ENCODE measurements at places on chromosomes 13 and 19.
A peak's percentile ranks its signal among the peaks of the same experiment; 100 is the strongest.

DNA sequence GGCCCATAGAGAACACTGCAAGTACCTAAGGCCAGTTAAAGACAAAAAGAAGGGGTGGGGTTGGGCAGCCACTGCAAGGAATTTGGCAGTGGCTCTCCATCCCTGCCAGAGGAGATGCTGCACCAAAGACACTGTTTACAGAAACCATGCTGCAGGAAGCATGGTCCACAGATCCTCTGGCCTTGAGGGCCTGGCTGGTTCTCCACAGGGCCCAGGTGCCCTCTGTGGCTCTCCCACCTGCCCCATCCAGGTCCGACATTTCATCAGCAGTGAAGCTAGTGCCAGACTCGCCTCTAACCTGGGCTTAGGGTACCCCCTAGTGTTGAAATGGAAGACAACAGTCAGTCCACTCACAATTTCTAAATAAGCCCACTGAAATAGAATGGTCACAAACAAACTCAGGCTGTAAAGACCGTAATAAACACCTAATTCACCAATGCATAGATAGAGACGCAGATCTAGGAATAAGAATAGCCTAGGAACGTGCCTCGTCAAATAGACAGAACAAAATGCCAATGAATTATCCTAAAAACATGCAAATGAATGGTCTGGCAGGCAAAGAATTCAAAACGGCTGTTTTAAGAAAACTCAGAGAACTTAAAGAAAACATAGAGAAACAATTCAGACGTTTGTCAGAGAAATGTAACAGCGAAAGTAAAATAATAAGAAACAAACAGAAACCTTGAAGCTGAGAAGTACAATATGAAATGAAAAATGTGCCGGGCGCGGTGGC is 23.3 kb downstream of the LYPD4 start:
- DNase-seq = peak; percentile 81

DNA sequence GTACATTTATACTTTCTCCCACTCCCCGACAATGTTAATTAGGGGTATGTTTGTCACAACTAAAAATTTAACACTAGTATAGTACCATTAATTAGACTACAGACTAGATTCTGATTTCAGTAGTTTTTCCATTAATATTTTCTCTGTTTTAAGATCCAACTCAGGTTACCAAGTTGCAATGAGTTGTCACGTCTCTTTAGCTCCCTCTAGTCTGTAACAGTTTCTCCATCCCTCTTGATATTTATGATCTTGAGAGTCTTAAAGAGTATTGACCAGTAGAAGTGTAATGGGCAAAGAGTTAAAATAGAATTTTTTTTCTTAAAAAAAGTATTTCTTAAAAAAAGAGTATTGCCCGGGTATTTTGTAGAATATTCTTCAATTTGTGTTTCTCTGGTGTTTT is 598.1 kb downstream of the TBC1D4 start:
- DNase-seq = no peak

DNA sequence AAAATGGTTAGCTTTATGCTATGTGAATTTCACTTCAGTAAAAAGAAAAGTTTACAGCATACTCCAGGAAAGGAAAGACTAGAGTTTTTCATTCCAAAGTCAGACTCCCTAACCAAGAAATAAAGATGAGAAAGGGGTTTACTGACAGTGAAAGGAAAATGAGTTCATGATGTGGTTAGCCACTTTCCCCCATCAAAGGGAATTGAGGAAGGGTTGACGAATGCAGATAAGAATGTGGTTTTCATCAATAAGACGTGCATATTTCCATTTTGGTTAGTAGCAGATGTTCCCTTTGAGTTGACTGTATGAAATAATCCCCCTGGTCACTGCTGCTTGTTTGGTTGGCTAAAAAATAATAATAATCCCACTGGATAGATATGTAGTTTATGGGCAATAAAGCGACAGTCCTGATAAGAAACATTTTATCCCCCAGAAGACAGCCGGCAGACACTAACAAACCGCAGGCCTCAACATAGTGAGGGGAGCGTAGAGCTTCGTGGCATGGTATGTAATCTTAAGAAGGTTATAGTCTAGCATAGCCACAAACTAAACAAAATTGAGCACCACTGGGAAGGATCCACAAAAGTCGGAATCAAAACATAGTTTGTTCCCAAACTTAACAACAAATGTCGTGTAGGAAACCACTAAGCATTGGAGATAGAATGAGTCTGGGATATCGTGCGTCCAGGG is 114.8 kb downstream of the COL4A2 start:
- DNase-seq = no peak

DNA sequence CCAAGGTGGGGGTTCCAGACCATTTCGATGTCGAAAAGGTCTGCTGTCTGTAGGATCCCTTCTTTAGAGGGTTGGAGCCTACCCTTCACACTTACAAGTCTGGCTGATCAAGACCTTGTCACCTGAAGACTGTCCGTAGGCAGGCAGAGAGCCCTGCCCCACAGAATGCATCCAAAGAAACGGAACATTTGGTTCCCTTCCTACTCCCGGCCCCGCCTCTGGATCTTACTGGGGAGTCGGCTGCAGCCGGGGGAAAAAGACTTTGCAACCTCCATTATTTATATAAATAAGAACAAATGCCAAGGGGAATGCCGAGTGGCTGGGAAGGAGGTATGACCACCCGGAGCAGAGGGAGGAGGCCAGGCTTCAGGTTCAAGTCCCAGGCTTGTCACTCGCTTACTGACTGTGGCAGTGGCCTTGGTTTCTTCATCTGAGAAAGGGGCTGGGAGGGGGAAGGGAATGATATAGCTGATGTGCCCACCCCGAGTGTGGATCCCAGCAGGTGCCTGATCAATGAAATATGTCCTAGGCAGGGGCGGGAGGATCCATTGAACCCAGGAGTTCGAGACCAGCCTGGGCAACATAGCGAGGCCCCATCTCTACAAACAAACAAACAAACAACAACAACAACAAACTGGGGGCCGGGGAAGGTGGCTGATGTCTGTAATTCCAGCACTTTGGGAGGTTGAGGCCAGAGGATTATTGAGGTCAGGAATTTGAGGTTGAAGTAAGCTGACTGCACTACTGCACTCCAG is 48.7 kb downstream of the RFX2 start:
- DNase-seq = no peak

DNA sequence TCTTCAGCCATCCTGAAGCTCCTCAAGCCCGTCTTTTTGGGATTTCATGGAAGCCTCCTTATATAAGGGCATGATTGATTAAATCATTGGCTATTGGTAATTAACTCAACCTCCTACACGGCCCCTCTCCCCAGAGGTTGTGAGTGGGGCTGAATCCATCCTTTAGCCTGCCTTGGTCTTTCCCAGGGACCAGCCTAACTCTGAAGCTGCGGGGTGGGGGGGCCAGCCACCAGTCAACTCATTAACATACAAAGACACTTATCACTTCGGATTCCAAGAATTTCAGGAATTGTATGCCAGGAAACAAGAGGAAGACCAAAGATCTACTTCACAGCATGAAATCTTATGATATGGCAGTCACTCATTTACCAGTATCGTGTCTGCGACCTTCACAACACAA is 9.9 kb downstream of the COL4A1 start:
- no peak for DNase-seq

- DNase-seq = peak; percentile 73
These were observed at the start of gene DNAJC15 for GRCh38 chr13:43023289-43023963. Gene DNAJC15, plus strand, starts transcription at chr13:43023586. Its CDS starts 41 bp downstream, at chr13:43023627.

- no peak for DNase-seq
These were observed 94.0 kb downstream of the SLC10A2 start for GRCh38 chr13:102972191-102972590.

GRCh38 chr13:53015971-53016370 is 12.6 kb upstream of the OLFM4 start:
- DNase-seq = no peak

GRCh38 chr13:41652735-41653361 is 195.5 kb downstream of the RGCC start:
- DNase-seq = peak; percentile 30

GRCh38 chr19:49004133-49004532 is 10.4 kb downstream of the RUVBL2 start:
- no peak for DNase-seq

- no peak for DNase-seq
These were observed 55.8 kb downstream of the PEPD start for GRCh38 chr19:33465834-33466233.

DNA sequence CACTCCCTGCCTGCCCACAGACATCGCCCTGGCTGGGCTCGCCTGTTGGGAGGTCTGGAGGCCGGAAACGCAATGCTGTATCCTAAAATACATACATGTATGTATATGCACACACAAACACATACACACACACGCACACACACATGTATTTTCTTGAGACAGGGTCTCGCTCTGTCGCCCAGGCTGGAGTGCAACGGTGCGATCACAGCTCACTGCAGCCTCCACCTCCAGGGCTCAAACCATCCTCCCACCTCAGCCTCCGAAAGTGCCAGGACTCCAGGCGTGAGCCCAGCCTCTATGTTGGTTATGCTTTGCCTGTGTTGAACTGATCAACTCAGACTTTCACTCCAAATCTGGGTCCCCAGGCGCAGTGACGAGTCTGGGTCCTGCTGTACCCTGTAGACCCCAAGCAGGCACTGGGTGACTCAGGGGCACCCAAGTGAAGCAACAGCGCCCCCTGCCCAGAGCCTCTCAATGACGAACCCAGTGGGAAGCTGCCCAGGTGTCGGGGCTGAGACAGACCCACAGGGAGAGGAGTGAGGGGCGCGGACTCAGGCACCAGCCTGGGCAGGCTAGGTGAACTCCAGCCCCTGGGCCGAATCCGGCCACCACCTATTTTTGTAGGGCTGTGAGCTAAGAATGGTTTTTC is 27.4 kb upstream of the CACTIN start:
- no peak for DNase-seq

DNA sequence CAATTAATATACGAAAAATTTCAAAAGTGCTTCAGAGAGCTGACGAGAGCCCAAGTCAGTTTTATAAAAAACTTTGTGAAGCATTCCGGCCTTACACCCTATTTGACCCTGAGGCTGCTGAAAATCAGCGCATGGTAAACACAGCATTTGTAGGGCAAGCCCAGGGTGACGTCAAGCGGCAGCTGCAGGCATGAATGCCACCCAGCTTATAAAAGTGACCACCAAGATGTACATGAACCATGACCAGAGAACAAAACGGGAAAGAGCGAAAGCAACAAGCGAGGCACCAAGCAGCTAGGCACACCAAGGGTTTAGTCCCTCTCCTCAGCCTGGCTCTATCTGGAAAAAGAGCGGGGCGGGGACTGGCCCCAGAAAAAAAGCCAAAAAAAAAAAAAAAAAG is 6.0 kb downstream of the SIGLEC11 start:
- DNase-seq = no peak

- DNase-seq = no peak
These were observed 70.6 kb upstream of the TEX29 start for GRCh38 chr13:111249637-111250360.

DNA sequence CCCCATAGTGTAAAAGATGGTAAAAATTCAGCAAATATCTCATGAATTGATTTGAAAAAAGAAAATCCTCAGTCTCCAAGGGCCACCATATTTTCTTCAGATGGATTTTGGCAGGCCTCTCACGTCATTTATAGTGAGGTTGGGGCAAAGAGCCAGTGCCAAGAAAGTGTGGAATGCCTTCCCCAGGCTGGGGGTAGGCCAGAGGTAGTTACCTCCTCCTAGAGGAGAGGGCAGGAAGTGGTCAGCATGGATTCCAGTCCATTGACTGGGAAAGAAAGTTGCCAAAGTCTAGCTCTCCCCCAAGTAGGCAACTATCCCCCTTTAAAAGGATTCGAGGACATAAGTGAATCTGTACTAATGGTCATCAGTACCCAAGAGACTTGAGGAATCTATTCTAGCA is 68.4 kb upstream of the KCTD4 start:
- DNase-seq = no peak

- no peak for DNase-seq
These were observed 172.3 kb upstream of the KLF12 start for GRCh38 chr13:74306496-74306895.
